Mucosa of gallbladder (tissue), 1 donor: ENCODE measurements at places on chromosomes 4 and X. TPM values are rescaled to one million over a fixed set of nuclear protein-coding genes. Genes with fewer than 3 reads are reported as not detected.

- DNase-seq, result no peak
These were observed 200.3 kb downstream of the ANTXR2 start for GRCh38 chr4:79872738-79873137.

IL2 gene
- 3.4 TPM for total RNA-seq

BEND4 gene
- total RNA-seq, result 0.20 TPM

- DNase-seq, result no peak
These were observed 14.9 kb upstream of the NXF3 start for GRCh38 chrX:103107836-103108235.

GAGE12C gene
- not detected for total RNA-seq

TMPRSS11F gene
- total RNA-seq, result not detected

GRCh38 chr4:54840430-54840829 lies 182.7 kb downstream of the KIT start:
- no peak for DNase-seq
